ENCODE measurements at places on chromosomes 3 and 15.

DNA sequence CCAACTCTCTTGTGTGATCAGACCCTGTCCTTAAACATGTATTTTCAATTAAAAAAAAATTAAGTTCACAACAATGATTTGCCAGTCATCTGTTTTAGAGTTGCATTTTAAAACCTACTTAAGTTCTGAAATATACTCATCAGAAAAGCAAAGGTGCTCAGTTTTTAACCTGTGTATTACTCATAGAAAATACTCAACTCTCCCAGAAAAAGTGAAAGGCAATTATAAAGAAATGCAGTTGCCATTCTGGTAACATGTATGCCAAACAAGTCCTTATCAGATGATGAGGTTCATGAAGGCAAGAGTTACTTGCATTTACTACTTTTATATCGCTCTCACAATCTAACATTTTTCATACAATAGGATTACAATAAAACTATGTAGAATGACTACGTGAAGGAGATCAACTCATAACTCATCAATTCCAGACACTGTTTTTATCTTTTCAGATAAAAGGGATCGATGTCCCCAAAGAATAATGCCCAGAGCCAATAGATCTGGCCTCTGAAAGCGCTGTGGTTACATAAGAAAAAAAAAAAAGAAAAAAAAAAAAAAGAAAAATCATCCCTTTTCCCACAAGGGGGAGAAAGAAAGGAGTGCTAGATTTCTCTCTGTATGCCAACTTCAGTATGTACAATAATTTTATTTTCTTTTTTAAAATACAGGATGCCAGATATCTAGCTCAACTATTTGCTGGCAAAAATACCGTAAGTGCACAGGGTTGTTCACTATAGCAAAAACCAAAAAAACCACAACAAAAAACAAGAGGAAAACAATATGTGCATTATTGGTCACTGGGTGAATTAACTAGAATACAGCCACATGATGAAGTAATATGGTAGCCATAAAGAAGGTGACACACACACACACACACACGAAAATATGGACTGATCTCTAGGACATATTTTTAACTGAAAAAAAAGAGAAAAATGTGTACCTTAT lies 137.4 kb downstream of the NR1I2 start:
- no peak for DNase-seq

- DNase-seq = no peak
Observed at GRCh38 chr3:81713031-81713430, 48.4 kb downstream of the GBE1 start.

GRCh38 chr3:178562947-178563232 lies 26.7 kb downstream of the KCNMB2 start:
- DNase-seq = no peak

GRCh38 chr3:44000586-44000985 lies 241.1 kb upstream of the TOPAZ1 start:
- no peak for DNase-seq

DNA sequence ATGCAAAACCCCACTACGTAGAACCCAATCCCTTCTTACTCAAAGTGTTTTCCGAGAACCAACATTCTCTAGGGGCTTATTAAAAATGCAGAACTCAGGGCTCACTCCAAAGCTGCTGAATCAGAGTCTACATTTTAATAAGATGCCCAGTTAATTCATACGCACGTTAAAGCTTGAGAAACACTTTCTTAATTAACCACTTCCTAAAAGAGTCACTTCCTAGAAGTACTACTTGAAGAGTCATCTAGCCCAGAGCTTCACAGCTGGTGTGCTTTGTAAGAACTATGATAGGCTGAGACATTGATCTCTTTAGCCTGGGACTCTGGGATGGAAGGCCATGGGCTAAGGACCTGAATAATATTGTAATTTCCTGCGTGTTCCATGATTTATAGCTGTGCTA lies 9.0 kb downstream of the COL6A5 start:
- DNase-seq = no peak
